ENCODE measurements at places on chromosomes 3 and 15.

DNA sequence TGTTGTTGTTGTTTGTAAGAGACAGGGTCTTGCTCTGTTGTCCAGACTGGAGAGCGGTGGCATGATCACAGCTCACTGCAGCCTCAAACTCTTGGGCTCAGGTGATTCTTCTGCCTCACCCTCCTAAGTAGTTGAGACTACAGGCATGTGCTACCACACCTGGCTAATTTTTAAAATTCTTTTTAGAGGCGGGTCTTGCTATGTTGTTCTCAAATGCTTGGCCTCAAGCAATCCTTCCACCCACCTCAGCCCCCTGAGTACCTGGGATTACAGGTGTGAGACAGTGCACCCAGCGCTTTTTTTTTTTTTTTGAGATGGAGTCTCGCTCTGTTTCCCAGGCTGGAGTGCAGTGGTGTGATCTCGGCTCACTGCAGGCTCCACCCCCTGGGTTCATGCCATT, 46.7 kb downstream of the TMOD3 start:
- no peak for DNase-seq

- DNase-seq = no peak
Measured at GRCh38 chr15:52018244-52018643, 775 bp upstream of the MAPK6 start.

DNA sequence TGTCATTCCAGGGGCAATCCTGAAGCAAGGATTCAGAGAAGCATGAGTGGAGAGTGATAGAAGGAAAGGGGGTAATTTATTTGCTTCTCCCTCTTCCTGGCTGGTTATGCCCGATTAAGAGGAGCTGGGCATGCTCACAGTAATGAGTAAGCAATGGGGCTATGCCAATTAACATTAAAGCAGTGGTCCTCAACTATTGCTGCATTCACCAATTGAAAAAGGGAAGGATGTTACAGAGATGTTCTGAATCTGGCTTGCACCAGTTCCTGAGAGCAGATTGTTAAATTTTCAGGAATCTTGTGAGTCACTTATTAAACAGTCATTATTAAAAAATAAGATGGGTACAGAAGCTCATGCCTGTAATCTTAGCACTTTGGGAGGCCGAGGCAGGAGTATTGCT, 85.9 kb upstream of the ZBTB20 start:
- no peak for DNase-seq

DNA sequence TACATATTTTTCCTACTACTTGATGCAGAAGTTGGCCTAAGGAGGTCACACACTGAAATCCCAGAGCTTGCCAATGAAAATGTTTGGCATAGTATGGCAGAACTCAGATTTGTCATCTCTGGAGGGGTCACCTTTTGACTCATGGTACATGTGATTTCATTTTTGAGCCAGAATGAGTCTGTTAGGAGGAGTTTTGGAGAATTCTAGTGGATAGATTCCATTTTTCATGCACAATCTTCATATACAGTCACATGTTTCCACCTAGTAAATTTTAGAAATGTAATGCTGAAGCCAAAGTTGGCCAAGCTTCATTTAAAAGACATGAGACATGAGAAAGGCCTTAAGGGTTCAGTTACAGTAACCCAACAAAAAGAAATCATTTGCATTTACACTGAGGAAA, 97.8 kb upstream of the IGSF10 start:
- no peak for DNase-seq
